ENCODE measurements at places on chromosomes 5 and 9. TPM values are rescaled to one million over a fixed set of nuclear protein-coding genes. Genes with fewer than 3 reads are reported as not detected.

TRIM36 gene
- 2.1 TPM for total RNA-seq

IFNK gene
- total RNA-seq, result not detected

DNAH5 gene
- 1.9 TPM for total RNA-seq

LRRC19 gene
- not detected for total RNA-seq

NR2F1 gene
- total RNA-seq, result 4.7 TPM

THBS4 gene
- 0.06 TPM for total RNA-seq

BARHL1 gene
- 0.03 TPM for total RNA-seq

SRP19 gene
- total RNA-seq, result 85.3 TPM

FKTN gene
- 8.6 TPM for total RNA-seq

SPINK6 gene
- total RNA-seq, result 0.75 TPM
